ENCODE measurements at places on chromosomes 4 and X.

- no peak for DNase-seq
These were observed 67.8 kb downstream of the SPCS3 start for GRCh38 chr4:176387571-176387970.

DNA sequence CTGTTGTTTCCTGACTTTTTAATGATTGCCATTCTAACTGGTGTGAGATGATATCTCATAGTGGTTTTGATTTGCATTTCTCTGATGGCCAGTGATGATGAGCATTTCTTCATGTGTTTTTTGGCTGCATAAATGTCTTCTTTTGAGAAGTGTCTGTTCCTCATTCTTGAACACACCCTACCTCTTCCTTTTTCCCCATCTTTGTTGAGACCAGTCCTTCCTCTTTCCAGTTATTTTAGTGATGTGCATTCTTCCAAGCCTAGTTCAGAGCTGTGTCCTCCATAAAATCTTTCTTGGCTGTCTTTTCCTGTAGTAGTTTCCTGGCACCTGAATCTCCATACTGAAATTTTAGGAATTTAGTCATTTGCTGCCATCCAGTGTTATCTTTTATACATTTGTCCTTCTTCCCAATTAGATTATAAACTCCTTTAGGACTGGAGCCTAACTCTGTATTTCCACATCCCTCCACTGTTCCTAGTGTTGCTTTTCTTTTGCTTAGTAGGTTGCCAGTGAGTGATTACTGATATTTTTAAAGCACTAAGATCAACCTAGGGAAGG, 11.4 kb downstream of the FHIP1A start:
- DNase-seq, result no peak

- DNase-seq, result no peak
These were observed 226.4 kb downstream of the MAGEB5 start for GRCh38 chrX:26442340-26442739.

GRCh38 chr4:7581477-7581876, 146.7 kb upstream of the PSAPL1 start:
- DNase-seq, result no peak

DNA sequence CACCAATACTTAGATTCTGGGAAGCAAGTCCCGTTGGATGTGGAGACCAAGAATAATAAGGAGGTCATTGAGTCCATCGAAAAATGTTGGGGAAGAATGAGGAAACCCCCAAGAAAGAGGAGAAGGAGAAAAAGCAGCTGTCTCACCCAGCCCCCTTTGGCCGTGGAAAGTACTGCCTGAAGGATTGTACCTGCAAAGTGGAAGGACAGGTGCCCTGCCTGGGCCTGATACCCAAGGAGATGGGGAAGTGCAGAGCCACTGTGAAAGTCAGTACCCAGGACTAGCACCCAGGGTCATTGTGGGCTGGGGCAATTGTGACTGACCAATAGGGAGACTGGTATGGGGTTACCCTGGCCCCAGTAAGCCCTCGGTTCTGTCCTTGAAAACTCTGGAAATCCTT, 13.8 kb upstream of the CFAP299 start:
- DNase-seq, result no peak

- DNase-seq, result no peak
These were observed 130.0 kb downstream of the AR start for GRCh38 chrX:67673741-67674274.

DNA sequence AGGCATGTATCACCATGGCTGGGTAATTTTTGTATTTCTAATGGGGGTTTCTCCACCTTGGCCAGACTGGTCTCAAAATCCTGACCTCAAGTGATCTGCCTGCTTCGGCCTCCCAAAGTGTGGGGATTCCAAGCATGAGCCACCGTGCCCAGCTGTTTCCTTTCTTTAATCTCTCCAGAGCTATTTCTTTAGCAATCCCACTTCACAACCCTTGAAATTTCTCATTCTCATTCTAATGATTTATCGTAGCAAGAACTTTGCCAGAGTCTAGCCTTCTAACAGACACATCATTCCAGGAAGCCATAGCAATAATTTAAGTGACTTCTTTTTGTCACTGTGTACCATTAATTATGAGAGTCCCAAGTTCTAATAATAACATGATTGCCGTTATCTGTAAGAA, 68.6 kb downstream of the RXFP1 start:
- DNase-seq, result no peak

- no peak for DNase-seq
These were observed 16.9 kb downstream of the RASSF6 start for GRCh38 chr4:73603271-73603710.

GRCh38 chrX:7828594-7828993, 14.4 kb upstream of the VCX start:
- DNase-seq, result no peak

DNA sequence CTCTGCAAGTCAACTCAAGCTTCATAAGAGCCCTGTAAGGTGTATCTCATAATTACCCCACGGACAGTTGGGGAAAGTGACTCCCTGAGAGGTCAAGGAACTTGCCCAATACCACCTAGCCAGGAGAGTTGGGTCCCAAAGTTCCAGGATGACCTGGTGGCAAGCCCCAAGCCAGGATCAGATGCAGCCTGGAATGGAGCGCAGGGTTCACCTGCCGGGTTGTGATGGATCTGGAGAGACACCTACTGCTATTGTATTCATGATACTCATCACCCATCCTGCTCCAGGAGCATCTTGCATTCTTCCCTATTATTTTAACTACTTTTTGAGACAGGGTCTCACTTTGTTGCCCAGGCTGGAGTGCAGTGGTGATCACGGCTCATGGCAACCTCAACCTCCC, 36.1 kb downstream of the ZBTB49 start:
- no peak for DNase-seq

GRCh38 chr4:123705419-123705818, 308.8 kb downstream of the SPRY1 start:
- DNase-seq, result no peak

DNA sequence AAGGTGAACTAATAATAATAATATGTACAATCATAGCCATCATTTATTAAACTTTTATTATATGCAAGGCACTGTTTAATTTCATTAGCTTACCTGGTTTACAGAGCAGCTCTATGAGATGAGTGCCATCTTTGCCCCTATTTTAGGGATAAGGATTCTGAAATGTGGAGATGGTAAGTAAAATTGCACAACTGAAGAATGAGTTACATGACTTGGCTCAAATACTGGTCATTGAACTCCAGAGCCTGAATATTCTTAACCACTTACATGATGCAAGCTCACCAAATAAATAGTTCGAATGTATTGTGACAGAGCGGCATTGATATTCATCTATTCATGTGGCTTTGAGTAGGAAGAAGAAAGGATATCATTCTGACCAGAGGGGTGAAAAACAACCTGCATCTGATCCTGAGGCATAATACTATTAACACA, 11.7 kb downstream of the ALB start:
- no peak for DNase-seq

DNA sequence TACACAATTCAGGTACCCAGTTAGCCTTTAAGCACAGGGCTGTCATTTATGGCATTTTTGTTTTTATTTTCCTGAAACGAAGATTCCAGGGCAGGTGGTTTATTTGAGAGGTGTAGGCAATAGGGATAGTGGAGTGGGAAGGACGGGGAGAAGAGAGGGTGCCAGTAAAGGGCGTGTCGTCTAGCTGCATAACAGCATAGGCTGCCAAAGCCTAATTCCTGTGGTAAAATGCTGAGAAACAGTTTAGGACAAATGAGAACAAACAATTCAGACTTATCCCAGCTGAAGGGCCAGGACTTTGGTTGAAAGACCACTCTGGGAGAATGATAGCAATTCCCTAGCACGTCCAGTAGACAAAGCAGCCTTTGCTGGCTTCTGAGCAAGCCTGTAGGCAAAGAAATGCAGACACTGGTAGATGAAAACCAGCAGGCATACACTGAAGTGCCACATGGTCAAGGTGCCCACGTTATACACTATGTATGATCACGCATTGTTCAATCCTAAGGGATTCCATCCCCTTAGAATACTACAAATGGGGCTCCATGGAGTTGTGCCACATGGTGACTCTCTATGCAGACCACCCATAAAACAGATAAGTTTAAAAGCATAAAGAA, 70.6 kb downstream of the PKD2 start:
- no peak for DNase-seq

DNA sequence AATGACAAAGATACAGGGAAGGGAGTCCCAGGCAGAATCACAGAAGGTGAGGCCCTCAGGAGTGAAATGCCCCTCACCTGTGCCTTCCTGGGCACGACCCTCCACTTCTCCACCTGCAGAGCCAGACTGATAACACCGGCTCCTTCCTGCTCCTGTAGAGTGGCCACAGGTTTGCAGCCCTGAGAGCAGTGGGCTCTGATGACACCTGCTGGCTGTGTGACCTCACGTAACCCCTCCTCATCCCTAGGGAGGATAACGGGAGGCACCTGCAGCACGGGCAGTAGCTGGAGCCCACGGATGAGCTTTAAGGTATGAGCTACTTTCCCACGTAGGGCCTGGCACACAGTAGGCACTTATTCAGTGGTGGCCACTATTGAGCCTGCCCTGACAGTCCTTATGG, 25.5 kb upstream of the MAN2B2 start:
- no peak for DNase-seq

DNA sequence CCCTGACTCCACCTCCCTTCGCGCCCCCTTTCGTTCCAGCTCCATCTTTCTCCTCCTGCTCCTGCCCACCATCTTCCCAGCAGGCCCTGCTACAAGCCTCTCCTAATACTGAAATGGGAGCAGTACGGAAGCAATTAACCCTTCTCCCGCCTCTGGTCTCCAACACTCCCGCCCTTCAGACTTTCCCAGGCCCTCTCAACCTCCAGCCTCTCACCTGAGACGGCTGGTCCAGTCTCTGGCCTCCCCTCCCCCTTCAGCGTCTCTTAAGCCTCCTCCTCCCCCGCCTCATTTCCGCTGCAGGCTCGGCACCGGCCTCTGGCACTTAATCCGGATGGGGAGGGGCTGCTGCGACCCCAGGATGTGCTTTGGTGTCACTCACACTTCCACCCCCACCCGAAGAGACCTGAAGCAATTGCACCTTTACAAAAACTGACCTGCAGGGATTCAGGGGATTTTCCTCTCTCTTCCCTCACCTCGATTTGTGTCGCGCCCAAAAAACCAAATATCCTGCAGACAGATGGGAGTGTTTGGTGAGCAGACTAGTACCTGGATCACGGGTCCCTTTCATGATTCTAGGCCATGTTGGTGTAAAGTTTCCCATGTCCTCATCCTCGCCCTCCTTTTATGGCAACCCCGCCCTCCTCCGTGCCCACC, 657 bp downstream of the TCEAL8 start:
- DNase-seq, result peak; percentile 15

GRCh38 chr4:52051213-52051614, at the start of gene SPATA18:
TSS of gene SPATA18 (plus strand) at chr4:52051304. CDS start at chr4:52051705, 401 bp downstream.
- DNase-seq, result no peak

DNA sequence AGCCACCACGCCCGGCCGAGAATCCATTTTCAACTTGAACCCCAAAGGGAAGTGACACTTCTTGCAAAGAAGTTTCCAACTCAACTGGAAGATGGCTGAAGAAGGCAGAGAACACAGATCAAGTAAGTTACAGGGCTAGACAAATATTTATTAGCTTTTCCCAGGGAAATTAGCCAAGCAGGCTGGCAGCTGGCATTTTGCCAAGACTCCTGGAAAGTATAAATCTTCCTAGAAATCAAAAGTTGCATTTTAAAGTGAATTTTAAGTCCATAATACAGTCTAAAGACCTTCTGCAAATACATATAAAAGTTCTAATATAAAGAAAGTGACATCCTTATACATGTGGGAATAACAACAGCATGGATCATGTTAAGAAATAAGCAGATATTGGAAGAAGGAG, 3.4 kb upstream of the MRPL1 start:
- DNase-seq, result no peak

DNA sequence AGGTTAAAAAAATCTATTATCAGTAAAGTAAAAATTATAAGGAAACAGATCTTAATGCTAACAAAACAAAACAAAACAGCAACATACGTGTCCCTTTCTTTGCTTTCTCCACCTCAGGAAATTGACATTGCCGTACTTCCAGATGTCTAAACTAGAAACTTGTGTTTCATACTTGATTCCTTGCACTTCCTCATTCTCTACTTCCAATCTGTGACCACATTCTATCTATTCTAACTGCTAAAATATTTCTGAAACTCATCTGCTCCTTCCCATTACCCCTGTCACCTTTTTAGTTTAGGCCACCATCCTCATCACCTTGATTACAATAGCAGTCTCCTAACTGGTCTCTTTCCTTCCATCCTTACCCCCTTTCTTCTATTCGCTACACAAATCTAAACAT, 22.5 kb upstream of the RPA4 start:
- no peak for DNase-seq

GRCh38 chr4:141660880-141661279, 24.5 kb downstream of the IL15 start:
- no peak for DNase-seq

- no peak for DNase-seq
These were observed 1.2 kb downstream of the CTSO start for GRCh38 chr4:155952501-155952901.

DNA sequence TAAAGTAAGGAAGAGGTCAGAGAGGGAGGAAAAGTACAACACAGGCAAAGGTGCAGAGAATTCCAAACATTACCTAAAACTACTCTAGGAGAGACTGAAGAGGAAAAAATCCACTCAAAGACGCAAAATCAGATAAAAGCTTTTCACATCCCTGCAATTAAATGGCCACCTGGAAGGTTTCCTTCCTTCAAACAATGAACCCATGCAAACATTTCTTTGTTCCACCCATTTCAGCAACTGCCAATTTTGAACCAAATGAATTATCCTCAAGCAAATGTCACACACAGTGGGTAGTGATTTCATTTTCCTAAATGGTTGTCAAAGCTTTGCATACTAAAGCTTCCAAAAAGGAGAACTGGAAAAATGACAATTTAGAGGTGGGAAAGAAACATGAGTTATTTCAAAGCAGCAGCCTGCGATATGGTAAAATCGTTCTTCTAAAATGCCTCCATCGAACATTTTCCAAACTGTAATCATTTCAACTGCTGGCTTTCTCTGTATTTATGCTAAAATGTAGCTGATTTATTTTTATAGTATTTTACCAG, 45.0 kb downstream of the APBB2 start:
- no peak for DNase-seq

GRCh38 chr4:168857009-168857408, 153.0 kb downstream of the CBR4 start:
- no peak for DNase-seq

- DNase-seq, result no peak
These were observed 66.3 kb upstream of the FAM9C start for GRCh38 chrX:13110433-13111324.

DNA sequence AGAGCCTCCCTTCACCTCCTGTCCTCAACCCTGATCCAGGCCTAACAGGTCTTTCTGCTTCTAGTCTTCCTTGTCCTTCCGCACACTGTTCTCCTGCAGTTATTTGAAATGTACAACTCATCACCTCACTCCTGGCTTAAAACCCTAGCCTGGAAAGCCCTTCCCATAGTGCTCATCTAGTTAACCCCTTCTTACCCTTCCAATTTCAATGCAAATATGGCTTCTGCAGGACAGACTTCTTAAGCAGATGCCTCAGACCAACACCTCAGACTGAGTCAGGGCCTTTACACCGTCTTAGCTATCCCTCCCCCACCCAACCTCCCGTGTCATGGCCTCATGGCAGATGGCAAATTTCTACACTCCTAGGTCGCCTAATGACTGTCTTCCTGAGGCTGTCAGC, 130.4 kb downstream of the BCOR start:
- no peak for DNase-seq

Measured in urinary bladder (tissue), 4 donors.